ENCODE measurements at places on chromosomes 6 and 20.

- no peak for DNase-seq
Observed at GRCh38 chr6:37321101-37321500, 32.7 kb upstream of the RNF8 start.

GRCh38 chr20:34528921-34529297 is 12.7 kb downstream of the DYNLRB1 start:
- DNase-seq: peak; percentile 16

GRCh38 chr6:15033850-15034203 is 212.0 kb upstream of the JARID2 start:
- no peak for DNase-seq

GRCh38 chr6:68958327-68958726 is 323.2 kb downstream of the ADGRB3 start:
- DNase-seq: peak; percentile 7

DNA sequence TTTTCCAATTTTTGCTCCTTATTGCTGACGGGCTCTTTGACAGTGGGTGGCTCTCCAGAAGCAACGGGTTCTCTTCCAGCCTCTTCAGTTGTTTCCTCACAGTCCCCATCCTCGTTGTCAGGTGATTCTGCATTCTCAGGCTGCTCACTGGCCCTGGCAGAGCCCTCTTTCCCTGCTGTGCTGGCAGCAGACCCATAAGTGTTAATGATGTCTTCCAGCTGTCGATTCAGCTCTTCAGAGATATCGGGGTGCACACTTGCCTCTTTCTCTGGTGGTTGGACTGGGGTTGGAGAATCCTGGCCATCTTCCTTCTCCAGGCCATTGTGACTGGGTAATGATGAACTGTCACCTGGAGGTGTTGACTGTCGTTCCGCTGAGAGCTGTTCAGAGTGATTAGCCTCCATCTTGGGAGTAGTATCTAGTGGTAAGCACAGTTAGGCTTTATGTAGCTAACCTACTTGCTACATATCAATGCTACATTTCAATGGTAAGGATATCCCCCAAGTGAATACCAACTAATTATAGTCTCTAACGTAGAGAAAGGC is 3.2 kb downstream of the TXLNB start:
- DNase-seq: no peak

DNA sequence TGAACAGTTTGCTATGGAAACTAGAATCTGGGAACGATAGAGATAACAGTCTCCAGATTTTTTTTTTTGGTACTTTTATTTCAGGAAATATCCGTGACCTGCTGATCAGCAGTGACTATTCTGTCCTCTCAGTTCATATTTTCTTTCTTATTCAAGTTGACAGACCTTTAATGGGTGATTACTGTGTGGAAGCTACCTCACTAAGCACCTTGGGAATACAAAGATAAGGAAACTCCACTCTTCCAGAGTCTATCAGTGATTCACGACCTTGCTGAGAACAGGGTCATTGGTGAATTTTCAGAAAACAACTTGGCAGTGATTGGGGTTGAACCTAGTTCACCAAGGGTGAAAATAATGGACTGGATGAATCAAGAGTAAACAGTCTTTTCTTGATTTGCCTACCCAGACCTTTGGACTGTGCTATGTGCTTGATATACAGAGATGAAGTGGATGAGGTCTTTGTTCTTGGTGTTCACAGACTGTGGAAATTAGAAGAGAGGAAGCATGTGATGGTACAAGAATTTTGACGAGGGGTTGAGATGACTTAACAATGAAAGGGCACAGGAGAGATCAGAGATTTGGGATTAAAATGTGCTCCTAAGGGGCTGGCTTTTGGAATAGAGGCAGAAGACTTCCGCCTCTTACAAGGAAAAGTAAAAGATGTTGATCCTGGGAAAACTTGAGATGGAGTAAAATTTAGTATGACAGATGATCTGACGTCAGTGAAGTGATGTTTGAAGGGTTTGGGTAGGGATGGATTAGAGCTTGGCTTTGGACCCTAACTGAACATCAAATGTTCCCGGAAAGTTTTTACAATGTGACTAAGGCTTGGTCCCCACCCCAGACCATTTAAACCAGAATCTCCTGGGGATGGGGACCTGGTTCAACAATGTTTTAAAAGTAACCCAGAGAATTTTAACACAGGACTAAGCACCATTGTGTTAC is 1.2 kb downstream of the KAT14 start:
- no peak for DNase-seq

DNA sequence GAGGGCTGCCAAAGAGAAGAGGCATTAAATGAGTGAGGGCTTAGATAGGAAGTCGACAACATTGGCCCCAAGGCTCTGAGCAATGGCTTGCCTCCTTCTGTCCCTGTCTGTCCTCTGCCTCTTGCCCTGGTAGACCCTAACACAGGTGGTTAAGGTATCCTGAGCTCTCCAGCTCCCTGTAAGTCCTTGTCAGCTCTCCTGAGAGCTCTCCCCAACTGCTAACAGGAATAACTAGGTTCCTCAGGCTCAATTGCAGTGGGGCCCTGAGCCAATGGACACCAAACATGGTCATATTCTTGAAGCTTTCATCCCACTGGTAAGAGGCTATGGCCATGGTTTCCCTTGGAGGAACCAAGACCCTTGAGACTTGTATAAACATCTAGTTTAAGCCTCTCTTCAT is 5.0 kb upstream of the CPNE1 start:
- DNase-seq: no peak

DNA sequence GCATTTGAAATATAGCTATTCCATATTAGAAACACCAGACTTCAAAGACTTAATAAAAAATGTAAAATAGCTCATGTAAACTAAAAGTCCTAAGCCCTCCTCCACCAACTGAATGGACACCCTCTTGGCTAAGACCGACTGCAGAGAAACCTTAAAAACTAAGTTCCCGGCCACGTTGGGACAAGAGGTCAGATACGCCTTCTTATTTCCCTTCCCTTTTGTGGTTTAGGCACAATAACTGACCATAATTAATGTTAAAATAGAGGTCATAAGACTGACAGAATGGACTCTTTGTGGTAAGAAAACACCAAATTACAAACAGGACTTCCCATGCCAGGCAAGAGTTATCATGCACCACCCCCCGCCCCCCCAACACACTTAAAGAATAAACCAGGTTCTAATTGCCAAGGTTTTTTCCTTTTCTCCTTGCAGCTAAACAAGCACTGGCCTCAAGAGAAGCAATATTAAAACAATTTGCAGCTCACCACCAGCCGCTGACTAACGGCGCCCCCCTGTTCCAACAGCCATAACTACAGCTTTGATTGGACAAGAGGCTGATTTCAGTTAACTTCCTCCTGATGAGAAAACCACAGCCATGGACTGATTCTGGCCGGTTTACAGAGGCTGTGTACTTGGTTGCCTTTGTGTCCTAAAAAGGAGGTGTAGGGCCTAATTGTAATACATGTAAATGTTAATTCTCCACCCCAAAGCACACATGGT is 10.7 kb upstream of the LAMP5 start:
- DNase-seq: no peak

- DNase-seq: no peak
Observed at GRCh38 chr6:87027021-87027420, 67.9 kb downstream of the CGA start.

DNA sequence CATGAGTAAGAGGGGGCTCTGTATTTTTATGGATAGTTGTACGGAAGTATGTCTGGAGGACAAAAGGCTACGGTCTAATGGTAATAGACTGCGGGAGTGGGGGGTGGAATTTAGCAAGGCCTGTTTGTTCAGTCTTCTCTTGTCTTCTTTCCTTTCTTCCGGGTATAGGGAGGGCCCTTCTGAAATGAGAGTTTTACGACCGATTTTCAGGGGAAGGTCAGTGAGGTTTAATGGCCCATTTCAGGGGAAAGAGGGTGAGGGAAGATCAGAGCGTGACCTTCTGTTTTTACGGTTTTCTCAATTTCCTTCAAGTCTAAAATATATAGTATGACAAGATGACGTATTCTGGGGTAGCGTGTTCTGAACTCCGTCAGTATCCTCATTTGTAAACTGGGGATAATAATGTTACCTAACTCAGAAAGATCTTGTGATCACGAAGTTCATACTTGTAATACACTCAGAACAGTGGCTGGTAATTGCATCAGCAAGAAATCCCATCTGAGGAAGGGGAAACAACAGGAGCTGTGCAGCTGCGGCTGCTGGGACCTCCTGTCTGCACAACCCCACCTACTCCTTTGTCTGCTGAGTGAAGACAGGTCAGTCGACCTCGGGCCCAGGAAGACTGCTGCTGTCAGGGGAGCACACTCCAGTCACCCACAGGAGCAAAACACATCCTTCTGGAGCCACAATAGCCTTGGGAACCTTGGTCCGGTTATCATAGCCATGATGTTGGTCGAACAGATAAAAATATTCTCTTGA is 90.4 kb downstream of the MAP3K7 start:
- no peak for DNase-seq

DNA sequence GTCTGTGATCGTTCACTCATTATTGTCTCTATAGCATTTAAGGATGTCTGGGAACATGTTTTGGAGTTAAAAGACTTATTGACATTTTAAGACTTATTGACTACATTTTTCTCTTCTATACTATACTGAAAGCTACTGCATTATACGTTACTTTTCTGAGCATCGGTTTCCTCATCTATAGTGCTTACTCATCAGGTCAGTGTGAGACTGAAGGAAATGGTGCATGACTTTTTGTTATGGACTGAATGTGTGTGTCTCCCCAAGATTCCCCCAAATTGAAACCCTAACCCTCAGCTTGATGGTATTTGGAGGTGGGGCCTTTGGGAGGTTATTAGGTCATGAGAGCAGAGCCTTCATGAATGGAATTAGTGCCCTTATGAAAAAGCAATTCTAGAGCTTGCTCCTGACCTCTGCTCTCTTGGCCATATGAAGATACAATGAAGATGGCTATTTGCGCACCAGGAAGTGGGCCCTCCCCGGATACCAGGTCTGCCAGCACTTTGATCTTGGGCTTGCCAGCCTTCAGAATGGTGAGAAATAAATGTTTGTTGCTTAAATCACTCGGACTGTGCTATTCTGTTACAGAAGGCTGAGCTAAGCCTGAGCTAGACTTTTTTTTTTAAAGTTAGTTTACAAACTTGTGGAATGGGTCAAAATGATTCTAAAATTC is 243.7 kb upstream of the RREB1 start:
- DNase-seq: no peak

DNA sequence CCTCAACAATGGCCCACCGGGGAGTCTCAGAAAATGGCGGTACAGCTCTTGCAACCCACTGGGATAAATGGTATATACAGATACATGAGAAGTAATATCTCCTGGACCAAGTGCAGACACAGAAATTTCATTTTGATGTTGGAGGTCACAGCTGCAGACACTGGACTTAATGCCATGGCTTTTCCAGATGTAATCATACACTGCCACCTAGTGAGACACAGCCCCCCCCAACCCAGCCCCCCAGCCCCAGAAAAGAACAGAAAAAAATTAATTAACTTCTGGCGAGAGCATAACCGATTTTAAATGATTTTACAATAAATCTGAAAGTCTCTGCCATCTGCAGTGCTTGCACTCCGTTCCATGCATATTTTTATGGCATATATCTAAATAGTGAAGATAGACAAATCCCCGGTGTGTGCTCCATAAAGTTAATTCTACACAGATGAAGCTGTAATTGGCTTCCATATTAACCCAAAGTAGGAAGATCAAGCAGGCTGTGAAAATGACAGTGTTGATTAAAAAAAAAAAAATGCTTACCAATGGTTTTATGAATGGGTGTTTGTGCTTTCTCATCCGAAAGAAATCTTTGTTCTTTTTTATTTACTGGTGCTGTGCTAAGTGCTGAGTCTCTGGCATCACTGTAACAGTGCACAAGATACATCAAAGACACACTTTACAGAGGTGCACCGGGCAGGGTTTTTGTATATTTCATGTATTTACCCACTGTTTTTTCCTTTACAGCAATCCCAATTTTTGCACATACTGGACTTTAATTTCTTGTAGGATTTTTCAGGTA is 804.1 kb downstream of the TFAP2A start:
- no peak for DNase-seq

GRCh38 chr6:72504406-72504805 is 117.5 kb upstream of the KCNQ5 start:
- no peak for DNase-seq

- DNase-seq: no peak
Observed at GRCh38 chr6:170206317-170206621, 84.6 kb downstream of the DLL1 start.

- no peak for DNase-seq
Observed at GRCh38 chr6:11128608-11129007, 17.1 kb upstream of the ERVFRD-1 start.

DNA sequence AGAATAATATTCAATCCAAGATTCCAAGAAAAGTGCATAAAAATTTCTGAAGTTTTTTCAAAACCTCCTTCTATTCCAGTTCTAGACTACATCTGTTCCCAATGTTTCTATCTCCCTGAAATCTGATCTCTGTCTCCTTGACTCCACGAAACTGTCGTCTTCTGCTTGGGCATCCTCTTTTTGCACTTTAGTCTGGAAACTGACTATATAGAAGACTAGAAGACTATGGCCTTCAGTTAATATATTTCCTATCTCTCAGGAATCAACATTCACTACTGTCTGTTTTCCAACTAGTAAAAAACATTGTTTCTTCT is 745.4 kb upstream of the ADGRB3 start:
- DNase-seq: no peak
